ENCODE measurements at places on chromosomes 6 and 20.

- DNase-seq, result no peak
Observed at GRCh38 chr6:143695130-143695968, 17.6 kb downstream of the PHACTR2 start.

DNA sequence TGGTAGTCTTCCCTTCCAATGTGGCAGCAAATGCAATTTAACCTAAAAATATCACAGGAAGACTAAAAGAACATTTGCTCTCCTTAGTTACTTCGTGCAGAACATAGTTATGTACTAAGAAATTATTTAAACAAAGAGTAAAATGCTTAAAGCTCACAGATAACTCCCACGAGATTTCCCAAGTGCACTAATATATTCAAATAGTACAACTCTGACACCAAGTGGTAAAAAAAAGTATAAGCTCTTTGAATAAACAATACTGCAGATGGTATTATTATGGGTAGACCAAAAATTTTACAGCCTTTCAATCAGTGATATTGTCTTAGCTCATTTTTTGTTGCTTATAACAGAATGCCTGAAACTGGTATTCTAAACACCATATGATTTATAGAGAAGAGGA, 52.8 kb upstream of the FILIP1 start:
- DNase-seq, result no peak

- DNase-seq, result no peak
Observed at GRCh38 chr20:4971064-4971463, 30.2 kb downstream of the SLC23A2 start.

- DNase-seq, result no peak
Observed at GRCh38 chr6:100730001-100730980, 150.8 kb downstream of the ASCC3 start.

DNA sequence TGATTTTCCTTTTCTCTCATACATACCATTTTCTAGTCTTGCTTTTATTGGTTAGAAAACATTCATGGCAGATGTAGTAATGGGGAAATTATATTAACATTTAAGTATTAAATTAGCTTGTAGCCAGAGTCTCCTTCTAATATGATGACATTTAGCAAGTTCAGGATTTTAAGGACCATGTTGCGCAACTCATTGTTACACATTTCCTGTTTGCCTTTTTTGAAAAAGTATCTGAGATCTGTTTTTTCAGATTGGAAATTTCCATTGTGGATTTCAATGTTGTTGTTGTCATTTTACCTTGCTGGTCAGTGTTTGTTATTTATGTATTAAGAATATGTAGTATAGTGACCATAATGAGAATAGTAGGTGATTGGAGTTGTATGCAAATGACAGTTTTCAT, 38.7 kb downstream of the CDKAL1 start:
- DNase-seq, result no peak

DNA sequence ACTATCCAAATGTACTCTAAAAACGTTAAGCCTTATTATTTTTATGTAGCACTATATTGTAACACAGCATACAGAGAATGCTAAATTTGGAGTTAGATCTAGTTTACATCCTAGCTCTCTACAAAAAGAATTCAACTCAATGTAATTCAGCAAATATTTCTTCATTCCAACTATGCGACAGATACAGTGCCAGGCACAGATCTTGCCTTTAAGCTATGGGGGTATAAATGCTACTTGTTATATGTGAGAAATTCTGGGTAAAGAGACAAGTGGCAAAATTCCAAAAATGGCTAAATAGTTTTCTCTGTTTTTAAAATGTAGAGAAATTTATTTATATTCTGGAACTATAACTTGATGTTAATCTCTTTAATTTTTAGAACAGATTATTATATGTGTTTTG, 63.2 kb downstream of the SEL1L2 start:
- DNase-seq, result no peak

DNA sequence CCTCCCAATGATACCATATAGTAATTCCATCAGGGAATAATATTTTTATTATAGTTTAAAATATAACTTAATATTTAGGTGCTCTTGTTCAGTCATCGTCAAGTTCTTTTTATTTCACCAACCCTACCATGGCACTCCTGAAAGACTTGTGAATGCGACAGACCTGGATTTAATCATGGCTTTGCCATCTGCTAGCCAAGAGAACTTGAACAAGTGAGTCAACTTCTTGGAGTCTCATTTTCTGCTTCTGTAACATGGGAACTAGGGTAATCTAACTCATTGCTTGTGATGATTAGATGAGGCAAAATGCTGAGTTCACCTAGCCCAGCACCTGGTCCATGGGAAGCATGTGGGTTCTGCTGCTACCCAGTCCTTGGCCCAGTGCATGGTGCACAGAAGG, 62.9 kb downstream of the ESR1 start:
- DNase-seq, result no peak

DNA sequence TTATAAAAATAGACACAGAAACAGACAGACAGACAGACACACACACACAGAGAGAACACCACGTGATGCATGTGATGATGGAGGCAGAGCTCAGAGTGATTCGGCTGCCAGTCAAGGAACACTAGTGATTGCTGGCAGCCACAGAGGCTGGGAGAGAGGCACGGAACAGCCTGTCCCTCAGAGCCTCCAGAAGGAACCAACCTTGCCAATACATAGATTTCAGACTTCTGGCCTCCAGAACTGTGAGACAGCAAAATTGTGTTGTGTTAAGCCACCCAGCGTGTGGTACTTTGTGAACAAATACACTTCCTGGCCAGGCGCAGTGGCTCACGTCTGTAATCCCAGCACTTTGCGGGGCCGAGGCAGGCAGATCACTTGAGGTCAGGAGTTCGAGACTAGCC, 9.5 kb upstream of the PARD6B start:
- DNase-seq, result no peak

GRCh38 chr20:55172310-55173002, 697.1 kb downstream of the DOK5 start:
- no peak for DNase-seq

DNA sequence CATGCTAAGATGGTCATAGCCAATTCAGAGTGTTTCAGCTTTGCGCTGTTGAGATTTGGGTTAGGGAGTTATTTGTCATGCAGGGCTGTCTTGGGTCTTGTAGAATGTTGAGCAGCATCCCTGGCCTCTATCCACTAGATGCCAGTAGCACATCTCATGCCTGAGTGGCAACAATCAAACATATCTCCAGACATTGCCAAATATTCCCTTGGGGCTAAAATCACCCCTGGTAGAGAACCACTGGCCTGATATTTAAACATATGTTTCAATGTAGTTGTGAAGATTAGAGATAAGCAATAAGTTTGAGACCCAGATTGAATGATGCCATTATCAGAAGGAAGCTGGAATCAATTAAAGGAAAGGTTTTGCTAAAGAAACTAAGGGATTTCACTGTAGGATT, 463.3 kb downstream of the DOK5 start:
- no peak for DNase-seq

DNA sequence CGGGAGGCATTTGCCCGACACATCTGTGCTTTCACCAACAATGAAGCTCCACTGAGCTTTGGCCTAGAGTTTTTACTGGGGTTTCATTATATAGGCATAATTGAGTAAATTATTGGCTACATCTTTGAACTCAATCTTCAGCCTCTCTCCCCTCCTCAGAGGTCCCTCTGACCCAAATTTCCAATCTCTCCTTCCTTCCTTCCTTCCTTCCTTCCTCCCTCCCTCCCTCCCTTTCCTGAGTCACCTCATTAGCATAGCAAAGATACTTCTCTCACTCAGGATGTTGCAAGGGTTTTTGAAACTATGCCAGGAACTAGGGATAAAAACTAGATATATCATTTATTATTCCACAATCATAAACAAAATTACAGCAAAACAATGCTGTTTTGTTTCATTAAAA, 238.2 kb upstream of the PRND start:
- no peak for DNase-seq

DNA sequence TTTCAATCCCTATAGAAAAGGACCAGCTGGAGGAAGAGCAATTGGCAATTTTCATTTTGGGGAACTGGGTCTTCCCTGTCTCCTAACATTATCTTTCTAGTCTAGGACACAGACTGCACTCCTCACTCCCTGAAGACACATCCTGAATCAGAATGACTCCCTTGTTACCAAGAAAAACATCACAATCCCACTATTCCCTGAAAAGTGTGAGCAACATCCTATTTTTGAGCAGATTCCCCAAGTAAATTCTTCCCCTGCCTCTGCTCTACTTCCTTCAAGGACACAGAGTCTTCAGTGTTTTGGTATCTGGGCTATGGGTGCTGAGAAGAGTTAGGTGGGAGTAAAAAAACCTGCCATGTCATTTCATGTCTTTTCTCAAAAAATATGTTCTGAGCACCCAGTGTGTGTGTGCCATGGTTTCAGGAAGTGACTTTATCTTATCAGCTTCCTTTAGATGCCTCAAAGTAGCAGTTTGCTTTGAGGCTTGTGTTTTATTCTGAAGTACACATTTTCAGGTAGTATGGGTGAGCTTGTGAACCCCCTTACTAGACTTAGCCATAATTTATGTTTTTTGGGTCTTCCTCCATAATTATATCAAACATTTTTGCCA, 12.4 kb downstream of the LAMA4 start:
- no peak for DNase-seq

- DNase-seq, result no peak
Observed at GRCh38 chr6:12656906-12657305, 59.7 kb upstream of the PHACTR1 start.

DNA sequence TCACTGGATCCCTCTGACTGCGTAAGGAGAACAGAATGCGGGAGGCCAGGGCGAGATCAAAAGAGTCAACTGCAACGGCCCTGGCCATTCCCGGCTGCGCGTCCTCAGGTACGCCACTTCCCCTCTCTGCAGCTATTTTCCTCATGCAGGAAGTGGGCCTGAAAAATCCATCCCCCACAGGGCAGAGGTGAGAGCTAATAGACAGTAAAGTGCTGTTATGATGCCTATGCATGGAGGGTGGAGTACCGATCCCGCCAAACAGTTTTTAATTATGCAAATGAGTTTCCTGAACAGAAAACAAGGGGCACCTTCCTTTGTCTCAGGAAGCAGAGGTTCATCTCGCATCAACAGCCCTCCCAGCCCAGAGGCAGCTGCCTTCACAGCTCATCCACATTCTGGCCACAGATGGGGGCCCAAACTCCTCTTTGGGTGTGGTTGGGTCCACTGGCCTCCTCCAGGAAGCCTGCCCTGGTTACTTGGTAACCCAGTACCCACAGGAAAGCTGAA, 9.3 kb downstream of the PREX1 start:
- DNase-seq, result no peak

GRCh38 chr6:160124605-160125004, 3.0 kb downstream of the SLC22A1 start:
- no peak for DNase-seq

DNA sequence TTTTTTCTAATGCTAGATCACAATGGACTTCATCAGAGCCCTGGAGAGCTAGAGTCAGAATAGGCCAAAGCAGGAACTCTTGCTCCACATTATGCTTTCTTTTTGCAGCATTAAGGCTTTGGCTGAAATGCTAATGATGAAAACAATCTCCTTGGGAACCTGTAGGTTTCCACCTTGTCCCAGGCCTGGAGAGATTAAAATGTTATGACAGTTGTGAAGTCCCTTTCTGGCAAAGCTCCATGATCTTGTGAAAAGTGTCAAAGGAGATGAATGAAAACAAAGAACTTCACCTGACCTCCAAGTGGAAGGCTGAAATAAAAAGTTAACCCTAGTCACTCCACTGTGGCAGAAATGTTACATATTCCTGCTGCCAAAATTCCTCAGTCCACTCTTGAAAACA, 64.0 kb upstream of the LRRC1 start:
- no peak for DNase-seq

GRCh38 chr6:137734875-137735182, 132.2 kb upstream of the TNFAIP3 start:
- no peak for DNase-seq

DNA sequence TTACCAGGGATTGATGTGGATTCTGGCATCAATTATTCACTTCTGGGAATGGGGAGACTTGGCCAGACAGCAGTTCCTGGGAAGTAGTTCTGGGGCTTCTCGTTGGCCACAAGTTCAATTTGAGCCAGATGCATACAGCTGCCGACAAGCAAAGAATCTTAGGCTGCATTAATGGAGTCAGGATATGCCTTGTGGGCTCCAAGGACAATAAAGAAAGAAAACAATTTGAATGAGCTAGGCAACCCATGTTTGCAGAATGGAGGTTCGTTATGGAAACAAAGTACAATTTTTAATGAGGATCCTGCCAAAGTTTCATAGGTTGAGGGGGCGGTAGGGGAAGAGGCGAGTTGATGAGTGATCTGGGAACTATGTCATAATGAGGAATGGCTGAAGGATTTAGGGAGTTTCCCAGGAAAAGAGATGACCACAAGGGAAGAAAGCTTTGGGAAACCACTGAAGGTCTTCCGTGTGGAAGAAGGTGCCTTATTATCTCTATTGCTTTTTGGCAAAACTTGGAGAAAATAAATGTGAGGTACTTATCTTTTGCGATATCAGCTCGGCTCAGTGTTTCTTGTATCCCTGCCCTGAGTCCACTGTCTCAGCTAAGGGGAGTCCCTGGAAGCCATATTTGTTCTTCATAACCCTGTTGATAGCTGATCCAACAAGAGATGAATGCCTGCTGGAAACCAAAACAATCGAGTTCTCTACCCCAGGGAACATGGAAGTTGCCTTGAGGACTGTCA, 181.0 kb upstream of the ZNF217 start:
- peak; percentile 85 for DNase-seq

DNA sequence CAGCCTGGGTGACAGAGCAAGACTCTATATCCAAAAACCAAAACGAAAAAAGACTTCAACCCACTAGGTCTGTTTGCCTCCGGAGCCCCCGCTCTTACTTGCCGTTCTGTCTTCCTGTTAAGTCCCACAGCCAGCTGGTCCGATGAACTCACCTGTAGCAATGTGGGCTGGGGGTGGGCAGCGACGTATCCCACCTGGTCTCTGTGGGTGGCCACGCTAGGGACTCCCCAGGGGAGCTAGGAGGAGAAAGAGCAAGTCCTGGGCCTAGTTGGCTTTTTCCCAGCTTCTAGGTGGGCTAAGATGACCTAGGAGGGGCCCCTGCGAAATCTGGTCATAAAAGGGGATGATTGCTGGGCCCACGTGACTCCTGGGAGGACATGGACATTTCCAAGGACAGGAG, 166.0 kb upstream of the KCNG1 start:
- DNase-seq, result no peak

Measured in AG04449 (cell line).